ENCODE measurements at places on chromosomes 16 and 17.

DNA sequence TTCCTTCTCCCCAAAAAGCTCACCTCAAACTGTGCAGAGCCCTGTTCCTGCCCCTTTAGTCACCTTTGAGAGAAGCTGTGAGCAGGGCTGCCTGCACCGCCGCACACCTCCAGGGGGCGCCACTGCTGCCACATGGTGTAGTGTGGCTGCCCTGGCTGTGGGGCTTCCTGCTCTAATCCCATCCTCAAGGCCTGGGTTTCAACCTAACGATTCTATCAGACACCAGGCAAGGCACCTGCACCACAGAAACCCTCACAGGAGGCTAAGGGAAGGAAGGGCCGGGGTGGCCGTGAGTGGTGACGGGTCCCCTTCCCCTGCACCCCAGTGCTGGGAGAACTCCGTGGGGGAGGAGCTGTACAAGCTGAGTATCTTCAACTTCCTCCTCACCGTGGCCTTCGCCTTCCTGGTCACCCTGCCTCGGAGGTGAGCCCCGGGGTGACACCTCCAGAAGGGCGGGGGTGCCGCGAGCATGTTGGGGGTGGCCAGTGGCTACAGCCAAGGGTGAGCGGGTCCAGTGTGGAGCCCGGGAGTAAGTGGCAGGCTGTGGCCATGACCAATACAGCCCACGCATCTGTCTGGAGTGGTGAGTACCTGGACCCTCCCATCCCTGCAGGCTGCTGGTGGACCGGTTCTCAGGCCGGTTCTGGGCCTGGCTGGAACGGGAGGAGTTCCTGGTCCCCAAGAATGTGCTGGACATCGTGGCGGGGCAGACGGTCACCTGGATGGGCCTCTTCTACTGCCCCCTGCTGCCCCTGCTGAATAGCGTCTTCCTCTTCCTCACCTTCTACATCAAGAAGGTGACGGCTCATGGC, 7.0 kb downstream of the TMC8 start:
- DNase-seq = no peak

GRCh38 chr16:50671644-50672260, 9.4 kb downstream of the SNX20 start:
- DNase-seq = peak; percentile 47

DNA sequence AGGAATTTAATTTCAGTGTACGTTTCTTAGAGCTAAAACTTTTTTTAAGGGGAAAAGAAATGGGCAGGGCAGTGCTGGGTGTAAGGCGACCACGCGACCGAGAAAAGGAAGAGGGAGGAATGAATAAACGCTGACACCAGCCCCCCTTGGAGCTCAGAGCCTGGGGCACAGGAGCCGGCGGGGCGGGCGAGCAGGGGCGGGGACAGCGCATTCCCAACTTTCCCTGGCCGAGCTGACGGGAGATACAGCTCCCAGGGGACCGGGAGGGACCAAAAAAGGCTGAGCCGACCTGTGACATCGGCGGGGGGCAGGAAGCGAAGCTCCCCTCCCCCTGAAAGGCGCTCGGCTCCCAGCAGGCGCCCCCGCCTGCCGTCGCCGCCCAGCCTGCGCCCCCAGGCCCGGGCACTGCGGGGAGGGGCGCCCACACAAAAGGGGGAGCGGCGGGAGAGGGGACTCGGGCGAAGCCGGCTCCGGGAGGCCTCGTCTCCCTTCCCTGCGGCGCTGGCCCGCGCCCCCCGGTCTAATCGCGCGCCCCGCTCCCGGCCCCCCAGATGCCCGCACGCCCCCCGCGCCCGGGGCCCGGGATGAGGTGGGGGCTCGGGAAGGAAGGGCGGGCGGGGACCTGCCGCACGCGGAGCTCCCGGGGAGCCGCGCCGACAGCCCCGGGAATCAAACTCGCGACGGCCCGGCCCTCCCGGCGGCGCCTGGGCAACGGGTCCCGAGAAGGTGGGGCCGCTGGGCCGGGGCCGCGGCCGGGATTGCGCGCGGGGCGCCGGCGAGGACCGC, 622 bp downstream of the CUEDC1 start:
- no peak for DNase-seq

- DNase-seq = no peak
Measured at GRCh38 chr17:75514299-75514918, 928 bp downstream of the CASKIN2 start.

DNA sequence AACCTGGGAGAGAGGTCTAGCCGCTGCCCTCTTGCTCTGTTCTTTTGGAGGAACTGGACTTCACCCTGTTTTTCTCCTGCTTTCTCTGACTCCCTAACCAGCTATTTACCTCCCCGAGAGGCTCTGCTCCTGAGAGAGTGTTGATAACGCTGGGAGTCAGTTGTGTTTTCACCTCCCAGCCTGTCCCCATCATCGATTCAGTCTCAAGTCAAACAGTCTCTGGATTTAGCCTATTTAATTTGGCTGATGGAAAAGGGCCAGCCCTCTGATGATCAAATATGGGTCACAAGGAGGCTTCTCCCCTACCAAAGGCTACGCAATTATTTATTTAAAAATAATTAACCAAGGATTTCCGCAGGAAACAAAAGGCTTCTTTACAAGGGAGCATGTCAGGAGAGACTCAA, 31.8 kb downstream of the HNF1B start:
- DNase-seq = no peak

GRCh38 chr16:84144209-84144858, 643 bp downstream of the HSDL1 start:
- DNase-seq = no peak

GRCh38 chr17:80992077-80992947, 671 bp downstream of the CHMP6 start:
- DNase-seq = no peak

- peak; percentile 75 for DNase-seq
Measured at GRCh38 chr17:47889734-47890529, 6.1 kb upstream of the SP2 start.

DNA sequence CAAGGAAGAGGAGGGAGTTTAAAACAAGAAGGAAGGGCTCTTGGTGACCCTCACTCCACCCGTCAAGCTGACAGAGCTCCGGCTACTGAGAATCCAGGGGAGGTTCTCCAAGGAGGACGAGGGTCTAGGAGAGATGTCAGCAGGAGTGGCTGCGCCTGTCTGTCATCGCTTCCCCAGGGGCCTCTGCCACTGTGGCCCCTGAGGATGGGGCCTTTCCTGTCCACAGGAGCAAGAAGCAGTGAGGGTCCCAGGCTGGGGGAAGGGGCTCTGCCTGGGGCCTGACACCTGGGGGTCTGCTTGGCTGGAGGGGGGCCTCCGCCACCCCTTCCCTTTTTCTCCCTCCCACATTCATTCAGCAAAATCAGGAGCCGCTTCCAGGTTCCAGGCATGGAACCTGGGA, 66.5 kb upstream of the TNRC6C start:
- no peak for DNase-seq

DNA sequence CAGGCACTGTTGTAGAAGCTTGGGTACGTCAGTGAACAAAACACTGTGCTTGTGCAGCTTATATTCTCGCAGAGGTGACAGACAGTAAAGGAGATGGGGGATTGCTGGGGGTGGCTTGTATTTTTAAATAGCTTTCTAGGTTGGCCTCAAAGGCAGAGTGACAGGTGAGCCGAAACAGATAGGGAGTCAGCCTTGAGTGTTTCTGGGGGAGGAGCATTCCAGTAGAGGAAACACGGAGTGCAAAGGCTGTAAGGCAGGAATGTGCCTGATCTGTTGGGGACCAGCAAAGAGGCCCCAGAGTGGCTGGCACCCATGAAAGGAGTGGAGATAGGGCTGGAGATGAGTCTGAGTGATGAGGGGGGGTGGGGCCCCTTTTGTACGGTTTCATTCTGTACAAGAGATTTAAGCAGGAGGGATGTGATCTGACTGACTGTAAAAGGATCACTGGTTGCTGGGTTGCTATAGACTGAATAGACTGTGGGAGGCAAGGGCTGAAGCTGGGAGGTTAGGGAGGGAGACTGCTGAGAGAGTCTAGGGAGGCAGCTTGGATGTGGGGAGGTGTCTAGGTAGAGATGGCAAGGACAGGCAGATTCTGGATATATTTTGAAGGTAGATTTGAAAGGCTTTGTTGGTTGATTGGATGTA, 15.2 kb downstream of the NUP93 start:
- DNase-seq = no peak

DNA sequence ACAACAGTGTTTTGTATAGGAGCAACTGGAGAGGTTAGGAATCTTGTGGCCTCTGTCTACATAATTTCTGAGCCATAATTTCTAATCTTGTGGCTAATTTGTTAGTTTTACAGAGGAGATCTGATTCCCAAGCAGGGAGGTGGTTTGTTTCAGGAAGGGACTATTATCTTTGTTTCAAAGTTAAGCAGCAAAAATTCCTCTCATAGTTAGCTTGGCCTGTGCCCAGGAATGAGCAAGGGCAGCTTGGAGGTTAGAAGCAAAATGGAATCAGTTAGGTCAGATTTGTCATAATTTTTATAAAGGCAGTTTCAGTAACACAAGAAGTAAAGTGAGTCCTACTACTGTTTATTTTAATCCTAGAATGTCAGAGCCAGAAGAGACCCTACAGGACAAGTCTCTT, 2.0 kb upstream of the RDM1 start:
- DNase-seq = no peak

- peak; percentile 11 for DNase-seq
Measured at GRCh38 chr17:45873728-45874127, 20.6 kb upstream of the MAPT start.

DNA sequence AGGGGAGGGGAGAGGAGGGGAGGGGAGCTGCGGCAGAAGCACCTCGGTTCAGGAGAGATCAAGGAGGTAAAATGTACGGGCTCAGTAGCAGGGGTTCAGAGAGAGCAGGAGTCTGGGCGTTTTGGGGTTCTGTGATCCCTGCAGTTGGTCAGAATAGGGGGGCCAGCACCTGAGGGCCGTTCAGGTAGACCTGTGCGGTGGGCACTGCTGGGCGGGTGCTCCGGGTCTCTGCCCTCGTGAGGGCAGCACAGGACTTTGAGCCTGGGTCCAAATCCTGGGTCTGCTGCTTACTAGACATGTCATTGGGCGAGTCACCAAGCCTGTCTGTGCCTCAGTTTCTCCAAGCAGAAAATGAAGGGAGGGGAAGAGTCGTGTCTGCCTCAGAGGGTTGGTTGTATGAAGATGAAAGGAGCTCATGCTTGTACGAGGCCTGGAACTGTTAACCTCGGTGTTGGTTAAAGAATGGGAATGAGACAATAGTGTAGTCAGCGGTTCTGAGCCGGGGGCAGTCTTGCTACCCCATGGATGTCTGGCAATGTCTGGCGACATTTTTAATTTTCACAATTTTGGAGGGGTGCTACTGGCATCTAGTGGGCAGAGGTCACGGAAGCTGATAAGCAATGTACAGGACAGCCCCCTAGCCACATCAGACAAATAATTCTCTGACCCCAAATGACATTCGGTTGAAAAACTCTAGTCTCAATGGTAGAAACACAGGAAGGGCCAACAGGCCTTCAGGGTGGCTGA, 35.4 kb downstream of the OR1D5 start:
- no peak for DNase-seq

- no peak for DNase-seq
Measured at GRCh38 chr17:79374087-79374689, 236.7 kb downstream of the RBFOX3 start.

Data from brain microvascular endothelial cell (primary cell).